ENCODE measurements at places on chromosomes 5 and 9. TPM values are rescaled to one million over a fixed set of nuclear protein-coding genes. Genes with fewer than 3 reads are reported as not detected.

The CMBL gene
- 0.80 TPM for total RNA-seq

The ANKRD55 gene
- 6.4 TPM for total RNA-seq

The NEUROG1 gene
- total RNA-seq = not detected

The FOXD4L3 gene
- total RNA-seq = not detected

The PCDHB12 gene
- total RNA-seq = not detected

The OGN gene
- not detected for total RNA-seq

The BTNL8 gene
- not detected for total RNA-seq

The KIF4B gene
- 0.14 TPM for total RNA-seq

The ARL14EPL gene
- not detected for total RNA-seq

The MEIKIN gene
- not detected for total RNA-seq

The ISL1 gene
- total RNA-seq = not detected

The NSD1 gene
- total RNA-seq = 80.5 TPM

DNA sequence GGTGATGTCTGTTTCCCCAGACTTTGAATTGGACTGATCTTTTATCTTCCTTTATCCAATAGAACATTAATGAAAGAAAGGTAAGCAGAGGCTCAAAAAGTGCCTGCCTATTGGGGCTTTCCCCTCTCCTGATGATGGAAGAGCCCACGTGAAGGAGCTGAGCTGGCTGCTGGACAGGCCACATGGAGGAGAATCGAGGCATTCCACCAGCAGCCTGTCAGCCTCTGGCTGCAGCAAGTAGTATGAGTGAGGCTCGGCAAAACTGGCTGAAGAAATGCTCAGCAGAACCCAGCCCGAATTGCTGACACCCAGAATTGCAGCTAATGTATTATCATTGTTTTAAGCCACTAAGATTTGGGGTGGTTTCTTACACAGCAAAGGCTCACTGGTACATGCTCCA lies 66.5 kb upstream of the STC2 start:
- no peak for DNase-seq

DNA sequence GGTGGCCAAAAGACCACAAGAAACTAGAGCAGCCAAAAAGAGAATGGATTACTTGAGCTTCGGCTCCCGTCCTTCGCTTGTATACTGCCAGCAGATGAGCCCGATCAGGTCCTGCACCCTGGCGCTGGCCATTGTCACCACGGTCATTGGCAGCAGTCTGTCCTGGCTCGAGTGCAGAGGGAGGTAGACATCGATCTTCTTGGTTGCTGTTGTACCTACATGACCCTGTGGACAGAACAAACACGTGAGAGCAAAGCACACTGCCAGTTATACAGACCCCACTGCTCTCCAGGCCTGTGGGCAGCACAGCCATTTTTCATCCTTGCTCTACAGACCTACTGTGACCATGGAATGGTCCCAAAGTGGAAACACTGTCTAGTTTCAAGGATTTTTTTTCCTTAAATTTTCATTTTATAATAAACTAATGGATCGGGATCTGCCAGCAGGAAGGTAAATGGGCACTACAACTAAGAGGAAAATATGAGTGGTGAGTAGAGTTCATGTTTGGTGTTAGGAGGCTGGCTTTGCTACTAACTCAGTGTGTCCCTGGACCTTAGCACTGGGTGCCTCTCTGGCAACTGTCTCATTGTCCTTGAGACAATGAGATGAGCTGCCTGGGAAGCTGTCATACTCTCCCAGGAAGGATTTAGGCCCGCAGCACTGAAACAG lies 121.4 kb downstream of the MAPKAP1 start:
- no peak for DNase-seq

GRCh38 chr9:113185271-113185670 lies 34.5 kb downstream of the SLC31A2 start:
- no peak for DNase-seq

- DNase-seq = no peak
Observed at GRCh38 chr5:41522193-41522786, 11.9 kb upstream of the PLCXD3 start.

- no peak for DNase-seq
Observed at GRCh38 chr5:87774804-87775203, 362.1 kb upstream of the CCNH start.

DNA sequence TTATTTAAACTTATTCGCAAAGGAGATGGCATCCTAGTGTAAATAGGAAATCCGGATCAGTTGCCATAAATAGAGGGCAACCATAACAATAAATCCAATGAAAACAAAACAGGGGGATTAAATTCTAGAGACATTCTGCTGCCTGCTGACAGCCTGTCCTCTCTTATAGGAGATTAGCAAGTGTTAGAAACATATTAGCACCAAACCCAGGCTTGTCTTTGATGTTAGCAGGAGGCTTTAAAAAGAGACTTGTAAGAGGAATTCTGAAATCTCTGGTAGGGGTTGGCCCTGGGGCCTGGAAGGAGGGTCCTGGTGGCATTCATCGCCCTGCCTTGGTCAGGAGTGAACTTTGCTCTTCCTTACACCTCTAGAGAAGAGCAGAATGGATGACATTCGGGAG lies 21.6 kb downstream of the NDST1 start:
- DNase-seq = no peak

GRCh38 chr5:158051036-158051435 lies 192.1 kb upstream of the CLINT1 start:
- no peak for DNase-seq

DNA sequence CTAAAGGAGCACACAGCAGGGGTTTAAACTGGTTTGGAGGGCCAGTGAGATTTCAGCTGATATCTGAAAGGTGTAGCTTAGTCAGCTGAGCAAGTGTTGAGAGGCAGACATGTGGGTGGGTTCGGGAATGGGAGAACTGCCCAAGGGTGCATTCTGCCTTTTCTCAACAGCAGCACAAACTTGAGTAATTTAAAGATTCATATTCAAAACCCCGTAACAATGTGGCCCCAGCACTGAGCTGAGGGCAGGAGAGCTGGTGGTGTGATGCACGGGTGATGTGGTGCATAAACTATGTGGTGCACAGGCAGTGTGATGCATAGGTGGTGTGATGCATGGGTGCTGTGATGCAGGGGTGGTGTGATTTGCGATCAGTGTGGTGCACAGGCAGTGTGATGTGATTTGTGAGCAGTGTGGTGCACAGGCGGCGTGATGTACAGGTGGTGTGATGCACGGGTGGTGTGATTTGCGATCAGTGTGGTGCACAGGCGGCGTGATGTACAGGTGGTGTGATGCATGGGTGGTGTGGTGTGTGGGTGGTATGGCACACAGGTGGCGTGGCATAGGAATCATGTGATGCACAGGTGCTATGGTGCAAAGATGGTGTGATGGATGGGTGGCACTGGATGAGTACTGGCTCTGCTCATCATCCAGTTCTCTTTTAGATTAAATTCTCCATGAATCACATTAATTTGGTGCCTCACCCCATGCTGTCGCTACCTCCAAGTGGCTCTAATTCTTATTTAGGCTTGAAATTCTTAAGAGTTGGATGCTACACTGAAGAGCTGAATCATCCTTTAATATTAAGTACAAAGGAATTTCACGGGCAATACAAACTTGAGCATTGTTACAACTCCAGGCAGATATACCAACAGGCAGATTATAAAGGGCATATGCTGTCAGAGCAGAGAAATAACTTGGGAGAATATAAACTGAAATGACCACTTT lies 53.6 kb downstream of the DAP start:
- no peak for DNase-seq

DNA sequence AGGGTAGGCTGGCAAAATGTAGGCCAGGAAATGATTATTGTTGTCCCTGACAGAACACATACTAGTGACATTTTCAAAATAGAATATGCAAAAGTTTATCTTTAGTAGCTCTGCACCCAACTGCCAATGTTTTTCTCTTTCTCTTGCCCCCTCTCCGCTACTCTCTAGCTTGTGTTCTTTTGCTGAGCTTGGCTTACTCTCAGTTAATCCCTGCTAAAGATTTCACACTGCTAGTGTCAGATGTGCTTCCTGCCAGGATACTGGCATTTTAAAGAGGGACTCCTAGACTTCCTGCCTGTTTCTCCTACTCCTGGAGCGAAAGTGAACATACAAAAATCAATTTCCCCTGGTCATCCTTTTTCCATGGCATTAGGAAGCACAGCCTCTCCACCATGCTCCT lies 260.5 kb downstream of the ARRDC3 start:
- DNase-seq = no peak

DNA sequence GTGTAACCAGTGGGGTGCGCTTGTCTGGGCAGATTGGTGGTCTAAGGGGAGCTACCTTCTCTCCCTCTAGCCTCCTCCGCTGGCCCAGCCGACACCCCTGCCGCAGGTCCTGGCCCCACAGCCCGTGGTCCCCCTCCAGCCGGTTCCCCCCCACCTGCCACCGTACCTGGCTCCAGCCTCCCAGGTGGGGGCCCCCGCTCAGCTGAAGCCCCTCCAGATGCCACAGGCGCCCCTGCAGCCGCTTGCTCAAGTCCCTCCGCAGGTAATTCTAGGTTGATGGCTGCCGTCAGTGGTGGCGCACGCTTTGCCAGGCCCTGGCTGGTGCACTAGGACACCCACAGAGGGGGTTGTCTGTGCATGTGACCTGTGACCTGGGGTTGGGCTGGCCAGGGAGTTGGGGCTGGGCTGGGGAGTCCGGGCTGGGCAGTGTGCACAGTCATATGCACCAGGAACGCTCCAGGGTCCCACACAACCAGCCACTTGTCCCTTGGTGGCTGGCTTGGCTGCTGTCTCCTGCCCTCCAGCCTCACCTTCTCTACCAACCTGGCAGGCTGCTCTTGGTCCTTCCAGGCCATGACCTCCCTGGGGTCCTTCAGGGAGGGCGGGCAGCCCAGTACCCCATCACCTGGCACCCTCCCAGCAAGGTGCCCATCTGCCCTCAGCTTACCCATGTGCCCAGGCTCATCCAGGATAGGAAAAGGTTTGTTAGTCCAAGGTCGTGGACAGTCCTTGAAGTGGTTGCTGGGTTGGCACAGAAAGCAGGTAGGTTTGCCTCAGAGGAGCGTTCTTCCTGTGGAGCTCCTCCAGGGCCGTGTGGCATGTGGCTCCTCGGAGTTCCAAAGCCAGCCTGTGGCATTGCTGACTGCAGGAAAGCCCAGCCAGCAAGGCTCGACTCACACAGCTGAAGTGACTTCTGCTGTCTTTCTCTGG lies 73.2 kb downstream of the WNK2 start:
- DNase-seq = no peak

DNA sequence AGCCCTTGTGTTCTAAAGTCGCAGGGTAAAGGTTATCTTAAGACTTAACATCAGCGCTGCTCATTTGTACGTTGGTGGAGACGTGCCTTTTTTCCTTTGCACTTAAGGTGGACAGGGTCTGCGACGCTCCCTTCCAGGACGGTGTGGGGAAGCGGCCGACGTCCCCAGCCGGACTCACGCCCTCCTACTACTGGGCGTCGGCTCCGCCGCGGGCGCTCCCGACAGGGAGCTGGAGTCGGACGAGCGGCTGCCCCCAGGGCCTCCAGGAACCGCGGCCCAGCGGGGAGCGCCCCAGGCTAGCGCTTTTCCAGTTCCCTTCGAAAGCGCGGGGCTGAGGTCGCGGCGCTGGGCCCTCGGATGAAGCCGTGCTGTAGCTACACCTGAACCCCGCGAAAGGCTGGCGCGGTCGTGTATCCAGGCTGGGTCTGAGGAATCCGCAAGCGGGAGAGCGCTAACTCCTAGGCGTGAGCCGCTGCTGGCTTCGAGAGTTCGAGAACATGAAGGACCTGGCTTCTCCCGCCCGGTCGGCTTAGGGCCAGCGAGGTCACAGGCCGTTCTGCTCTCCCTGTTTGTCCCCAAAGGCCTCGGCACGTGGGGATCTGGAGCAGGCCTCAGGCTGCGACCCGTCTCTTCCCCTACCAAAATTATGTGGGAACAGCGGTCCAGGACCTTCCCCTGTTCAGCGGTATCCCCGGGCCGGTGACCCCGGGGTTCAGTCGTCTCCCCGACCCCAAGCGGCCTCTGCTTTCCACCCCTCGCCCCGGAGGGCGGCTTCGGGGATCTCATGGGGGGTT lies 3.8 kb upstream of the DMRT3 start:
- DNase-seq = peak; percentile 17

- no peak for DNase-seq
Observed at GRCh38 chr9:138038244-138038671, 160.7 kb downstream of the CACNA1B start.

DNA sequence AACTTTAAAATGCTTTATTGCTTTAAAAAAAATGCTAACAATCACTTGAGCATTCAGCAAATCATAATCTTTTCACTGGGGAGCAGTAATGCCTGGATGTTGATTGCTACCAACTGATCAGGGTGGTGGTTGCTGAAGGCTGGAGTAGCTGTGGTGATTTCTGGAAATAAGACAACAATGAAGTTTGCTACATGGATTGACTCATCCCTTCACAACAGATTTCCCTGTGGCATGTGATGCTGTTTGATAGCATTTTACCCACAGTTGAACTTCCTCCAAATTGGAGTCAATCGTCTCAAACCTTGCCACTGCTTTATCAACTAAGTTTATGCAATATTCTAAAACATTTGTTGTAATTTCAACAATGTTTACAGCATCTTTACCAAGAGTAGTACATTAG lies 83.3 kb downstream of the MLLT3 start:
- DNase-seq = no peak

DNA sequence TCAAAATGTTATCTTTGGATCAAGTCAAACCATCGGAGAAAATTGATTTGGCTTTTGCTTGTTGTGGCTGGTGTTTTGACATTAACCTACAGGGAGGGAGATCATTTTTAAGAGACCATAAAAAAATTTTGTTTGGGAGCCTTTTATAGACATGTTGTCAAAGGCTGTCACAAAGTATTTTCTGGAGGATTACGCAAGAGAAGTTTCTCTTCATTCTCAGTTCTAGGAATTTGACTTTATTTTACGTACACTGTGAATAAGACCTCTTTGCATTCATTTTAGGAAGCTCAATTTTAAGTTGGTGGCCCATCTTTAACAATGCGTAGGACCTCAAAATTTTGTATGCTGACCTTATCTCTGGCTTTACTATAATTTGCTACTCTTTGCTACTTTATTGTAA lies 50.2 kb upstream of the SLC44A1 start:
- DNase-seq = no peak

GRCh38 chr5:172216345-172216744 lies 22.4 kb downstream of the EFCAB9 start:
- no peak for DNase-seq

- no peak for DNase-seq
Observed at GRCh38 chr9:16031971-16032370, 479.1 kb downstream of the CCDC171 start.

GRCh38 chr9:16679327-16679821 lies 191.1 kb downstream of the BNC2 start:
- DNase-seq = no peak
